Activated CD8-positive, alpha-beta memory T cell treated with anti-CD3 and anti-CD28 coated beads for 48 hours (primary cell): ENCODE measurements at places on chromosomes 5 and 9.

- DNase-seq, result no peak
Observed at GRCh38 chr5:120293796-120294195, 170.3 kb upstream of the PRR16 start.

- no peak for DNase-seq
Observed at GRCh38 chr9:127155314-127155960, 33.0 kb upstream of the ANGPTL2 start.

GRCh38 chr9:97307091-97307490 is 368 bp upstream of the CCDC180 start:
- no peak for DNase-seq

DNA sequence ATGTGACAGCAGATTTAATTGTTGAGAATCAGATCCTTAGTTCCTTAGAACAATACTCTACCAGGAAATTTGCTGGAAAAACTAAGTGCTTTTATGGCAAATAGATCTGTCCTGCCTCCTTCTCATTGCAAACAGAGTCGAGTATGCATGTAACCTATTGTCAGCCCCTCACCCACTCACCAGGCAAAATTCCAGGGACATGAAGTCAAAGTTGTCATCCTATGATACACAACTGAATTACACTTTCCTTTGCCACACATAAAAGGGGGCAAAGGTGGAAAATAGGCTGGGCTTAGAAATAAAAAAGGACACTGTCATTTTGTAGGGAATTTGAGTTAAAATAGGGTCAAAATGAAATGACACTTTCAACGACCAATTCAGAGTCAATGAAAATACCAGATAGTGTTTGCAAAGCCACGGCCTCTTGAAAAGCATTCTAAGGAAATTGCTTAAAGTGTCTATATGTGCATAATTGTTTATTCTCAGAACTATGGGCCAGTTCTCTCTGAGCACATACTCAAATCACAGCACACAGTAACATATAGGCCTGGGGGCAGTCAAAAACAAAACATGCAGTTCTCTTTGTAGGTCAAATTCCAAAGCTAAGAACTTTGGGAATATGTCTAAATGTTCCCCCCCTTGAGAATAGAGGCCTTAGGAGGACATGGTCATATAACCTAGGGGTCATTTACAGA is 452.8 kb downstream of the NFIB start:
- DNase-seq, result no peak

- DNase-seq, result no peak
Observed at GRCh38 chr5:6216471-6217075, 161.8 kb downstream of the MED10 start.

DNA sequence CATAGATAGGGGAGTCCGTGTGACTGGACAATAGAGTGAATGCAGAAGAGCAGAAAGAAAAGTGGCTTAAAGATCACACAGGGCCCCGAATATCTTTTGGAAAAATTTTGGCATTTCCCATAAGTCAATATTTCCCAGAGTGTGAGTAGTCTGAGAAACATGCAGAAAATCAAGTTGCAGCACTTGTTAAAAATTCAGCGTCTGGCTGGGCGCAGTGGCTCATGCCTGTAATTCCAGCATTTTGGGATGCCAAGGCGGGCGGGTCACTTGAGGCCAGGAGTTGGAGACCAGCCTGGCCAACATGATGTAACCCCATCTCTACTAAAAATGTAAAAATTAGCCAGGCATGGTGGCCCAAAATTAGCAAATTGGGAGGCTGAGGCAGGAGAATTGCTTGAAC is 227.0 kb downstream of the DRD1 start:
- DNase-seq, result no peak

GRCh38 chr5:134444941-134445471 is 33.3 kb upstream of the CDKN2AIPNL start:
- DNase-seq, result no peak

- no peak for DNase-seq
Observed at GRCh38 chr5:98663521-98663920, 109.9 kb upstream of the RGMB start.

GRCh38 chr9:26891726-26892125 is 876 bp downstream of the CAAP1 start:
- DNase-seq, result no peak
